ENCODE measurements at places on chromosomes 2 and 18.
A peak's percentile ranks its signal among the peaks of the same experiment; 100 is the strongest.

DNA sequence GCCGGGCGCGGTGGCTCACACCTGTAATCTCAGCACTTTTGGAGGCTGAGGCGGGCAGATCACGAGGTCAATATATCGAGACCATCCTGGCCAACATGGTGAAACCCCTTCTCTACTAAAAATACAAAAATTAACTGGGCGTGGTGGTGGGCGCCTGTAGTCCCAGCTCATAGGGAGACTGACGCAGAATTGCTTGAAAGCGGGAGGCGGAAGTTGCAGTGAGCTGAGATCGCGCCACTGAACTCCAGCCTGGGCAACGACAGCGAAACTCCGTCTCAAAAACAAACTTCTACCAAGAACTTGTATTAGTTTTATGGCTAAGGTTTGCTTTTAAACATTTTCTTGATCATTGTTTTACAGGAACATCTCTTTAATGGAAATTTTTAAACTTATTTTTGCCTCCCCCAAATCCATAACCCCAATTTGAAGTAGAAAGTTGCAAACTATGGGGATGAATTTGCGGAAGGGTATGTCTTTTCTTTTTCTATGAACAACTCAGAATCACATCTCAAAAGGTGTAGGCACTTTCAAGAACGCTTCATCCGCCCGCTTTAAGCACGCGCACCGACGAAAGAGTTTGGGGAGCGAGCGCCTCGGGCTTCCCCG is 46.8 kb upstream of the PTMA start:
- no peak for DNase-seq

GRCh38 chr2:222548992-222549391 is 106.9 kb downstream of the FARSB start:
- no peak for DNase-seq

DNA sequence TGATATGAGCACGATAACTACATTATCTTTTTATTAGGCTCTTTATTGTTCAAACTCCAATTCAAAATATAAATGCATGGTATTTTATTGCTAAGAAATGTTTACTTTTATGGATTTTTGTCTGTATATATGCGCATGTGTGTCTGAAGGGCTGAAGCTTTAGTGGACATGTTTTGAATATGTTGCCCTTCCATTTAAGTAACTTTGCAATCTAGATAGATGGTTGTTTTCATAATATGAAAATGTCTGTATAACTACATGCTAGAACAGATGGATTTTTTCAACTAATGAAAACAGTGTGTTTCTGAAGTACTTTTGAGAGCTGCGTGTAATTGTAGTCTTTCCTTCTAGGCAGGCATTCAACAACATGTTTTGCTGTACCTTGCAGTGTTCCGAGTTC is 18.7 kb downstream of the DCAF17 start:
- no peak for DNase-seq

DNA sequence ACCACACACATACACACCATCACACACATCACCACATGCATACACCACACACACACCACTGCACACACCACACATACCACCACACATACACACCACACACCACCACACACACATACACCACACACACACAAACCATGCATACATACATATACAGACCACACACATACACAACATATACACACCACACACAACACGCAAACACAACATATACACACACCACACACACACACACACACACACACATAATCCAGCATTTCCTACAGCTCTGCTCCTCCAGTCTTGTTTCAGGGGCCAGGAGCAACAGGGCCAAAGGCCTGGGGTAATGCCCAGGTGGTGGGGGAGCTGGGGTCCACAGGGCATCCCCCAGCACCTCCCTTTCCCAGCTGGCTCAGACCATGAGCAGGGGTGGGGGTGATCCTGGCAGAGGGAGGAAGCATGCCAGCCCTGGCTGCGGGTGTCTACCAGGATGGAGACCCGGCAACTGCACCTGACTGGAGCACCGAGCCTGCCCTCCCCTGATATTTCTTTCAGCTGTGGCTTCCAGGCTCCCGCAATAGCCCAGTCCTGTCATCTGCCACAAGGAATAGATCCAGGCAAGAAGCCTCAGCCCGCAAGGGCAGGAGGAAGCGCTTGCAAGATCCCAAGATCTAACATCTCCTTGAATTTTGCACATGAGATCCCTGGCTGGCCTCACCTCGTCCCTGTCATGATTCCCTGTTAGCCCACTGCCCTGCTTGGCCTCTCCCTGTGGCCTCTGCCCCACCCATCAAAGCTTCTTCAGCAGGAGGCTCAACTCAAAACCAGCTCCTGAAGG is 196.9 kb downstream of the TNS1 start:
- no peak for DNase-seq

GRCh38 chr2:224596289-224596688 is 11.1 kb upstream of the CUL3 start:
- no peak for DNase-seq

DNA sequence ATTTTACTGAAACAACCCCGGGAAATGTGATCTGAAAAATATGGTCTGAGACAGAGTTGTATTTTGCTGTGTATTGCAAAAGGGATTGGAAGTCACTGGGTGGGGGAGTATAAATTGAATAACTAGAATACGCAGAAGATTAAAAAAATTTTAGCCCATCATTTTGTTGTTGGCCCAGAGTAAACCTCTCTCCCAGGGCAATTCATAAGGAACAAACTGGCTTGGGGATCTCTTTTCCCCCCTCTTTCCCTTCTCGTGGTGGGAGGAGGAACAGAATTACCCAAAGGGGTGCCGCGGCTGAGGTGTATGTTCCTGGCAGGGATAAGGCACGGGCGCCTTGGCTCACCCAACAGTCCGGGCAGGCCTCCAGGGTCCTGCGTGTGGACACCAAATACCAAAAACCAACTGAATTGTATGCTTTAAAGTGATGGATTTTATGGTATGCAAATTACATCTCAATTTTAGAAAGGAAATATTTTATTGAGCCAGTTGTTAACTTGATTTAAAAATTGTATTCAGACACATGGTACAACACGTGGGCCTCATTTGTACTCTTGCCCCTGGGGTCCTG is 121.2 kb upstream of the SPRED2 start:
- DNase-seq: no peak

DNA sequence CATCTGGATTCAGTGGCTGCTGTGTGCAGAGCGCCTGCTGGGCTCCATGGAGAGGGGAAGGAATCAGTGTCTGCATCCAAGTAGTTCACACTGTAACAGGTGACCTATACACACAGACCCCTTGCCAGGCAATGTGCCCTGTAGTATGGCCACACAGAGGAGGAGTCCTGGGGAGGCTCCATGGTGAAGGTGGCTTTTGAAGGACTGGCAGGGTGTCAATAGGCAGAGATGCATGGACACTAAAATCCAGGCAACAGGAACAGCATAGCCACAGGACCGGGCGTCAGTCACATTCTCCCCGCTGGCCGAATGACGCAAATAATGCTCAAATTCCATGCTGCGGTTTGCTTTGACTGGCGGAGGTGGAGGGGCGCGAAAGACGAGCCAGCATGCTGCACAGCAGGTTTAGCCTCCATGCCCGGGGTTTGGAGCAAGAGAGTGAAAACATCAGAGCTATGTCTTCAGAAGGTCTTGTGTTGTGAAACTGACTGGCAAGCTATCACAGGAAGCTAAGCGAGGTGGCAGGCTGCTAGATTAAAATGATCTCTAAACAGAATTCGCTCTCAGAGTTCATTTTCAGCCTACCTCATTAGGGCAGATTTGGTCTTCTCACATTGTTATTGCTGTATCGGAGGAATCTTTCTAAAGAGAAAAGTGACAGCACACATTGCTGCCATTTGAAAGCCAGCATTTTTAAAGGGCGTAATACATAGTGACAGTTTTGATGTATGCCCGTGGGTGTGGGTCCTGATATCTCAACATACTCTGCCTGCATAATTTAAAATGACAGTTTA is 1.2 kb upstream of the CHMP1B start:
- peak; percentile 30 for DNase-seq
